ENCODE measurements at places on chromosomes 16 and 17.
A peak's percentile ranks its signal among the peaks of the same experiment; 100 is the strongest.

DNA sequence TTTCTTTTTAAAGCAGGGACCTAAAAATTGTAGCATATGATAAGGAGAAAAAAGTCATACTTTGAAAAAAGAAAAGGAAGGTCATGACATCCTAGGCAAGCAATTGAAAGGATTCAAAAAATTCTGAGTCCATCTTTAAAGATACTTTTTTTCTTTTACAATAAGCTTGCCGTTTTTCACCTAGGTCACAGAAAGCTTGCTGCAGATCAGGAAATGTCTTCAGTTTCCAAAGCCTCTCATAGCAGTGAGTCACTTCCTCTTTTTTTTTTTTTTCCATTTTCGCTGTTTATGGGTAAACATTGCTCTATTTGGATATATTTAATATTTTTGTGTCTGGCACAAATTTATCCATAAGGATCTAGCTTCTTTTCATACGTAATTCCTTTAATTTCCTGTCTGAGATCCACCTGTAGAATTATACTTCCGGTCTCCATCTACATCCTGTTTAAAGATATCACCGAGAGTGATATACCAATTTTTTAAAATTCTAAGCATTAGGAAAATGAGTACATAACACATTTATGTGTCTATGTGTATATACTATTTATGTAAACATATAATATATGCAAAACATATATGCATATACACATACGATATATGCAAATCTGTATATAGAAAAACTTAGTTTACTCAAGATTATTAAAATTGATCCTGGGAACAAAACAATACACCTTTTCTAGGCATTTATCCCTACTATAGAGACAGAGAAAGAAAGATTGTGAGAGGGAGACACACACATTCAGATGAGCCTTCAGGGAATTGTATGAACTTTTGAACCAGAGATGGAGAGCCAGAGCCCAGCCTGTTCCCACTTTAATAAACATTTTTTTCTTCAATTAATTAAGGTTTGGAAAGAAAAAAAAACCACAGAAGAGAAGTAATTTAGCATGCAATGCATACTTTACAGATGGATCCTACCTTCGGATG, 134.4 kb downstream of the SKAP1 start:
- DNase-seq: peak; percentile 40

GRCh38 chr17:73465130-73465952, 153.5 kb upstream of the CDC42EP4 start:
- DNase-seq: no peak

GRCh38 chr16:12752159-12752558, 51.5 kb downstream of the CPPED1 start:
- DNase-seq: no peak

DNA sequence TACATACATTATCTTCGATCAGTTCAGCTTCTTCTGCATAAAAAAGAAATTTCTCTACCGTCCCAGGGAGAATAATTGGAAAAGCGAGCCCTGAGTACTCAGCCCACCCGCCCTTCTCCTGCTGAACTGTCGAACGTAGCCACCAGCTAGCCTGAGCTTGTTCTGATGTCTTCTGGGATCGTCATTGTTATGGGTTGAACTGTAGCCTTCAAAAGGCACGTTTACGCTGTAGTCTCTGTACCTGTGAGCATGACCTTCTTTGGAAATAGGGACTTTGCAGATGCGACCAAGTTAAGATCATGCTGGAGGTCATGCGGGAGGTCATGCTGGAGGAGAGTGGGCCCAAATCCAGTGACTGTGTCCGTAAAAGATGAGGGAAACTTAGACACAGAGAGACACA, 86.2 kb downstream of the CMIP start:
- DNase-seq: no peak

DNA sequence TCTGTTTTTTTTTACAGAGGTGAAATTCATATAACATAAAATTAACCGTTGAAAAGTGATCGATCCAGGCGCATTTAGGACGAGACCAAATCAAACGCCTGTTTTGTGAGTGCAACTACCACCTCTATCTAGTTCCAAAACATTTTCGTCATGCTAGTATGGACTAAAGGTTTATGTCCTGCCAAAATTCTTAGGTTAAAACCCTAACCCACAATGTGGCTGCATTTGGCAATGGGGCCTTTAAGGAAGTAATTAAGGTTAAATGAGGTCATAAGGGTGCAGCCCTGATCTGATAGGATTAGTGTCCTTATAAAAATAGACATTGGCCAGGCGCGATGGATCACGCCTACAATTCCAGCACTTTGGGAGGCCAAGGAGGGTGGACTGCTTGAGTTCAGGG, 32.8 kb upstream of the RCVRN start:
- no peak for DNase-seq

DNA sequence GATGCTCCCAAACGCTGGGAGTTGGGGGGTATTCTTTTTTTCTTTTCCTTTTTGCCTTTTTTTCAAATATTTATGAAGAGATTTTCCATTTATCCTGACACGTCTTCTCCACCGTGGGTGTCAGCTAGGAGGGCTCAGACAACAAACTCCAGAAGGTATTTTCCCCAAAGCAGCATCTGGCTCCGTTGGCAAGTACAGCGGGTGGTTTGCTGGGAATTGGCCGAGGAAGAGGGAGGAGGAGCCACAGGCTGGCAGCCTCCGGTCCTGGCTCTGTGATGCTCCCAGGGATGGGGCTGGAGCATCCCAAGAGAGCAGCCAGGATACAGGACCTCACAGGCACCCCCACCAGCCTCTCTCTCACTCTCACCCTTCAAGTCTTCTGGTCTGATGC, 10.9 kb upstream of the CACNG4 start:
- no peak for DNase-seq

GRCh38 chr17:71762526-71762925, 358.3 kb upstream of the SOX9 start:
- DNase-seq: no peak

GRCh38 chr17:4818276-4818675, 11.3 kb downstream of the PLD2 start:
- DNase-seq: no peak

GRCh38 chr16:87527055-87527724, 34.4 kb upstream of the ZCCHC14 start:
- DNase-seq: no peak

GRCh38 chr17:27353461-27354050, 59.6 kb downstream of the WSB1 start:
- peak; percentile 93 for DNase-seq

- no peak for DNase-seq
Measured at GRCh38 chr17:60491771-60492170, 34.3 kb downstream of the APPBP2 start.

DNA sequence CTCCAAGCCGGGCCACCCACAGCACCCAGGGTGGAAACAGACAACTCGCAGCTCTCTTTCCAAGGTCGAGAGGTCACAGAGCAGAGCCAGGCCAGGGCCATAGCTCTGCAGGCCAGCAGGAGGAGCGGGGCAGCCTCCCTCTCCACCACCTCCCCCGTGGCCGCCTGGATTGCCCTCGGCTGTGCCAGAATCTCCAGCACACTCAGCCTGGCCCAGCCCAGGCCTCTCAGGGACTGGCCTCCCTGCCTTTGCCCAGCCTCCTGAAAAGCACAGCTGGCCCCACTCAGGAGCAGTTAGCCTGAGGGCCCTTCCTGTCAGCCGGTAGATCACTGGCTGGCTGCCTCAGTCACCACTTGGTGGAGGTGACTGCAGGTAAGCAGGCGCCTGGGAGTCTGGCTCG, 85.8 kb upstream of the SEC14L1 start:
- DNase-seq: no peak

- DNase-seq: no peak
Measured at GRCh38 chr16:1345651-1346421, 5.8 kb downstream of the TSR3 start.

- DNase-seq: no peak
Measured at GRCh38 chr16:29821643-29822115, 1.4 kb downstream of the MVP start.

- no peak for DNase-seq
Measured at GRCh38 chr17:45971698-45972141, 27.3 kb upstream of the STH start.
